ENCODE measurements at places on chromosomes 2 and 18.

- no peak for DNase-seq
Observed at GRCh38 chr2:30877833-30878232, 70.6 kb upstream of the CAPN13 start.

DNA sequence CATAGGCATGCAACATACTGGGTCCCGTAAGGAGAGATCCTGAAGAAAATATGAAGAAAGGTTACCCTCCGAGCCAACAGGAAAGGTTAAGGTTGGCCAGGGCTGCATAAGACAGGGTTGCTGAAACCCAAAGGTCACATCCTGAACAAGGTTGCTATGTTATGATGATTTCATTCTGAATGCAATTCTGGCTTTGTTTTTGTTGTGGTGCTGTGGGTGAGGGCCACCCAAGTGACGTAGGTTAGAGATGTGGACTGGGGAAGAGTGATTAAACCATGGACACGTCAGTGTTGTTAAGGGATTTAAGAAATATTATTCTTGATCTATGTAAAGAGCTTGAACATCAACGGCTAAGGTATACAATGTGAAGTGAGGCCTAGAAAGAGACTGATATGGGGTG, 60.0 kb downstream of the ZEB2 start:
- no peak for DNase-seq

DNA sequence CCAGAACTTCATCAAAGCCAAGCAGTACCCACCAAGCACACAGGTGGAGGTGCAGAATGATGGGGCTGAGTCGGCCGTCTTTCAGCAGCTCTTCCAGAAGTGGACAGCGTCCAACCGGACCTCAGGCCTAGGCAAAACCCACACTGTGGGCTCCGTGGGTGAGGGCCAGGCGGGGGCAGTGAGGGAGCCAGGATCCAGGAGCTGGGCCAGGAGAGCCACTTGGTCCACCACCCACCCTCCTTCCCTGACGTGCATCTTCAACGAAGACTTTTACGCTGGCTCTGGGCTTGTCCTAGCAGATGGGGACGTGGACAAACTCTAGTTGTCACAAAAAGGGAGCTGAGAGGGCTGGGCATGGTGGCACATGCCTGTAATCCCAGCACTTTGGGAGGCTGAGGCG, 11.8 kb downstream of the VIL1 start:
- no peak for DNase-seq

GRCh38 chr2:30626397-30626796, 179.4 kb downstream of the LCLAT1 start:
- no peak for DNase-seq

GRCh38 chr2:235940330-235940729, 227.9 kb downstream of the GBX2 start:
- DNase-seq: no peak

- DNase-seq: no peak
Observed at GRCh38 chr18:75809151-75809925, 381.8 kb upstream of the SMIM21 start.

DNA sequence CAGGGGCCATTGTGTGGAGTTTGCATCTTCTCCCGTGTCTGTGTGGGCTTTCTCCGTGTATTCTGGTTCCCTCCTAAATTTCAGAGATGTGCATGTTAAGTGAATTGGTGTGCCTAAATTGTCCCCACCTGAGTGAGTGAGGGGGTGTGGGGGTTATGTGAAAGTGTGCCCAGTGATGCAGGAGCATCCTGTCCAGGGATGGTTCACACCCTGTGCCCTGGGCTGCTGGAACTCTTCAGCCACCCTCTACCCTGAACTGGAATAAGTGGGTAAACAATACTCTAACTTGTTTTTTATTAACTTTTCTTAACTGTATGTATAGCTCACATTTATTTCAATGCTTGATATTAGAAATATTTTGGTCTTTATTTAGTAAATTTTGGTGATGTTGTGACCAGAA, 56.0 kb downstream of the UBE2E3 start:
- DNase-seq: no peak

GRCh38 chr2:20666304-20667150, at the start of gene GDF7:
GDF7 (plus strand) TSS chr2:20667144; CDS start chr2:20667240, 96 bp downstream.
- DNase-seq: peak; percentile 40

DNA sequence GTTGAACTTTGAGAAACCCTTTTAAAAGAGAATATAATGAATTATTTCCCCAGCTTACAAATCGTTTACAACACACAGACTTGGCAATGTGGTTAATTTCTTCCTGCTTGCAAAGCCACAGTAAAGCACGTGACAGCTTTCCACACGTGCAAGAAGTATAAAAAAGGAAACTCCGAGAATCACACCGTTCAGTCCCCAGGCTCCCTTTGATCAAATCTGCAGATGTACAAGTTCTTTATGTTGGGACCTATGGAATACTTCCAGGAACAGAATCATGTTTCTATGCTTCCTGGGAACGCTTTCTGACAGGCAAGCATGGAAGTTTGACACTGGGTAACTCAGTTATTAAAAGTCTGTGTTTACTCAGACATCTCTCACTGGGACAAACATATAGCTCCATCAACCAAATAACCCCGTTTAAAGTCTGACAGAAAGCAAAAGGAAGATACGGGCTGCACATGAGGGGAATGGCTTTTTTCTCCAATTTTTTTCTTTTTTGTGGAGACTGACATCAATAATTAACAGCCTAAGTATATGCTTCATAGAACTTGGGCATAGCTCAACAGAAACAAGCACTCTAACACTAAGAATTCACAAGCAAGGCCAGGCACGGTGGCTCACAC, 134.8 kb downstream of the EIPR1 start:
- DNase-seq: no peak

- DNase-seq: no peak
Observed at GRCh38 chr2:156657809-156658208, 221.6 kb downstream of the GPD2 start.

DNA sequence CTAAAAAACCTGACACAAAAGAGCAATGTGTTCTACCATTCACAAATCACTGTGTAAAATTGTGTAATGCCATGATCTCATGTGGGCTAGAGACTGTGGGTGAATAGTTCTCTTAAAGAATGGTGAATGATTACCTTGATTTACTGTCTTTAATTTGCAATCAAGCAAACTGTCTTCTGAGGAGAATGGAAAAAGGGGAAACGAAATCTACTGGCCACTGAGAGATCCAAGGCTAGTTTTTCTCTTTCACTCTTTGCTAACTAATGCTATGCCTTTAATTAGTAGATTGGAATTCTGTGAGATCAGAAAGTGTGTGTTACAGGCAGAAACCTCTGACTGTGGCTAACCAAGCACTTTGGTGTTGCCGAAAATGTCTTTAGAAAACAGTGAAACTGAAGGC, 422.7 kb downstream of the TGIF1 start:
- no peak for DNase-seq

GRCh38 chr2:85308896-85309555, 18.8 kb downstream of the TGOLN2 start:
- DNase-seq: peak; percentile 24

GRCh38 chr2:158718196-158718585, 76.9 kb upstream of the DAPL1 start:
- no peak for DNase-seq

GRCh38 chr2:134078354-134078753, 175.5 kb upstream of the MGAT5 start:
- no peak for DNase-seq

- DNase-seq: no peak
Observed at GRCh38 chr2:158197940-158198339, 96.3 kb downstream of the UPP2 start.

- no peak for DNase-seq
Observed at GRCh38 chr2:127735044-127735443, 33.7 kb downstream of the SFT2D3 start.

DNA sequence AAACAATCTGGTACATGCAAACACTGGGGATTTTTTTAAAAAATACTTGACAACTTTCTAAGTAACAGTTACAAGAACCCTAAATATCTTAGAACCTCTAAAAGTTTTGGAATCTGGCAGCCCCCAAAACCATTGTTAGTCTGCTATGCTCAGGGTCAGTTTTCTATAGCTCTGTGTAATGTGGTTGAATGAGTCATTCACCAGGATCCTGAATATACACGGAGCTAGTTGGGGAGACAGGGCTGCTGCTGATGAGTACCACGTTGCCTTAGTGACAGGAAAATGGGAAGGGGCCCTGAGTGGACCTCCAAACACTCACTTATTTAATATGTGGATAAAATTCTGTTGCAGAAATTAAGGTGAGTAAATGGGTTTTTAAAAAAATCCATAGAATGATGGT, 36.9 kb upstream of the TANC1 start:
- DNase-seq: no peak

DNA sequence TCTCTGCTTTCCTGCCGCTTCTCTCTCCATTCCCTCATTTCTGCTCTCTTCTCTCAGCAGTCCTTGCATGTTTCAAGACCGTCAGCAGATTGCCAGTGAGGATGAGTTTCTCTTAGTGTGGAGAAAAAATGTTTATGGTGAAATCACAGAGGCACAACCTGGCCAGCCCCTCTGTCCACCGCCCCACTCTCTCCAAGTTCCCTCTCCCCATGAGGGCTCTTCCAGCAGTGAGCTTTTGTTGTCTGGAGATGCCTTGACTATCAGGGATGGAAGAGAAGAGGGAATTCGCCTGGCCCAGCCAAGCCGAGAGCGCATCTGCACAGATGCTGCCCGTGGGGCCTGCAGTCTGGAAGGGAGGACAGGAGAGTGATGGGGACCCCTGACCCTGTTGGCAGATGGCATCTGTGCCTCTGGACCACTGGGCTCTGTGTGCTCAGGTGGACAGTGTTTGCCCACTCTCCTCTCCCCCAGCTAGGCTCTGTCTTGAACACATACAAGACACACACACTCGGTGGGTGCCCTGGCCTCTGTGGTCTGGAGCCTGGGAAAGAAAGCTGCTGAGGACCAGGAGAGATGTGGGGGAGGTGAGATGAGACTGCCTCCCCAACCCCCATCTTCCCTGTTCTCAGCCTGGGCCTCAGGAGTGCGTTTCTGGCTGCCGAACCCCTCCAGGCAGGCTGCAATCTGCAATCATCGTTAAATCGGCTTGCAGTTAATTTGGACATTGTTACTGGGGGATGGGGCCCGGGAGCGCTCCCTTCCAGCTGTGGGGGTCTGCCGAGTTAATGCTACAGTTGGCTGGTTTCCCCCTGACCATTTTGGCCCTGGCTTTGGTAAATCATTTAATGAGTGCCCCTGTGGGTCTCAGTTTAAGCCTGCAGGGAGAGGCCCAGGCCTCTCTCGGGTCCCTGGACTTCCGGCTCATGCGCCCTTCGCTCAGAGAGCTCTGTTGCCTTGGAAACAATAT, 4.5 kb downstream of the ITM2C start:
- DNase-seq: no peak

GRCh38 chr2:101723371-101724124, 26.0 kb downstream of the MAP4K4 start:
- no peak for DNase-seq

DNA sequence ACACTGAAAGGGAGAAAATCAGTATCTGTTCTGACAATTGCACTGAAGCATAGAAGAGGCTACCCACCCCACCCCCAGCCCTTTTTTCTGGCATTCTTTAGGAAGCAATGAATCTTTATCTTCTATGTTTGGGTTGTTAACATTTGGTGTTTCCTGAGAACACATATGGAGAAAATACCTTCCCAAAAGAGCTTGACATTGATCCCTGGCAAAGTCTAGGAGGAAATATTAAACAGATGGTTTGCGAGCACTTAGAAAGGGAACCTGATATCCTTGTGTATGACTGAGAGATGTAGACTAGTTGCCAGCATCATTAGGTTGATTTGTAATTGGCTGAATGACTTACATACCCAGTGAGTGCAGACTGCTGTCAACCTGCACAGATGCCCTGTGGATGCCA, 42.9 kb downstream of the DOK1 start:
- no peak for DNase-seq

DNA sequence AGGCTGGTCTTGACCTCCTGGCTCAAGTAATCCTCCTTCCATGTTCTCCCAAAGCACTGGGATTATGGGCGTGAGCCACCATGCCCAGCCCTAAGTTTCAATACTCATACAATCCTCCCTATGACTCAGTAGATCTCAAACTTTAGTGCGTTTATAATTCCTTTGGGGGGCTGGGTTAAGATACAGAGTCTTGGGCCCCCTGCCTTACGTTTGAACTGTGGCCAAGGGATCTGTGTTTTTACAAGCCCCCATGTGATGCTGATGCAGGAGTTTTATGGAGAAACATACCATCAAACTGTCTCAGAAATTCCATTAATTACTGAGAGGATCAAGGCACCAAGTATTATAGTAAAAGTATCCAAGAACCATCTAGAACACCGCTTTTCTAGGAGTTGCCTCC, 38.2 kb upstream of the FAM136A start:
- DNase-seq: no peak

DNA sequence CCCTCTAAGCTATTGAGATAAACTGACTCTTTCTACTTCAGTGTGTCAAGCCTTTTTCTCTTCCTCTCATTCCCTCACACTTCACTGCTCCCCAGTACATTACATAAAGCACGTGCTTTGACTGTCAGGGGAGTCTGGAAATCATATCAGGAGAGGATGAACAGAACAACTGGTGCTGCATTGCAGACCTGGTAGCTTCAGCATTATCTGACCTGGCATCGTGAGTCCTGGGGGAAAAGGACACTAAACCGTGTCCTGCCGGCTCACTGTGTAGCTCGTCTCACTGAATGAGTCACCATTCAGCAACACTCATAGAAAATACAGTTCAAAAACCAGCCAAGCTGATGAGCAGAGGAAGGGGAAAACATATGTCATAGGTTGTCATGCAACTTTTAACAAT, 108.5 kb upstream of the UNC80 start:
- no peak for DNase-seq

DNA sequence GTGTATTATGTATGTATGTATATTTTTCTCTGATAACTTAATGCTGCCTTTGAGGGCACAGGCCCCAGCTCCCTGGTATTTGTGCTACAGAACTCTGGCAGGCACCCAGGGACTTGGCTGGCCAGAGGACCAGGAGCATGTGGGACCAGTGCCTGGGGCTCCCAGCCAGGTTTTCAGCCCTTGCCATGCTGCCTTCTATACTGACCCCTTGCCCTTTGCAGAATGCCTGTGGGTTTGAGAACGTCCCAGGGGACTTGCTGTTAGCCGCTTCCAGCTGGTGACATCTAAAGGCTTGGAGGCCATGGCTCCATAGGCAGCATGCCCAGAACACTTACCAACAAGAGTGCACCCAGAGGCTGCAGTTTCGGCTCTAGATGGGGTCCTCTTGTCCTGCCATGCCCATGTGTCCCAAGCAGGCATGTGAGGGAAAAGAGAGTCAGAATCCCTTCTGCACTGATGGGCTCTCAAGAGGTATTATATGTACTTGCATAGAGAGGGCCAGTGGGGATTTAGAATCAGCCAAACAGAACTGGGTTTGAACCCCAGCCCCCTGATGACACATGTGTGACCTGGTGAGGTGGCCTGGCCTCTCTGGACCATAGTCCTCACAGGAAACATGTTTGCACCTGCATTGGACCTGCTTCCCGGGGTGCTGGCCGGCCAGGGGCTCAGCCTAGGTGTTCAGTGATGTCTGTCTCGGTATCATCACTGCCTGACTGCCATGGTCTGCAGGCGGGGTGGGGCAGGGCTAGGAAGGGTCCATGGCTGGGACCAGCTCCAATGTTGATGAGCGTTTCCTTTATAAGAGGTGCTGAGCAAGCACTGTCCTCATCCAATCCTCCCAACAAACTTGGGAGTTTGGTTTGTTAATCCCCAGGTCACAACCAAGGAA, 119.2 kb upstream of the FHL2 start:
- no peak for DNase-seq

Data from NCI-H345 (cell line).